ENCODE measurements at places on chromosomes 5 and 9. TPM values are rescaled to one million over a fixed set of nuclear protein-coding genes. Genes with fewer than 3 reads are reported as not detected.

- no peak for DNase-seq
These were observed 89.8 kb downstream of the NTRK2 start for GRCh38 chr9:84759300-84759750.

SLC6A18 gene
- not detected for total RNA-seq

GRCh38 chr9:132732326-132733259 lies 62.3 kb downstream of the GTF3C4 start:
- no peak for DNase-seq

DNA sequence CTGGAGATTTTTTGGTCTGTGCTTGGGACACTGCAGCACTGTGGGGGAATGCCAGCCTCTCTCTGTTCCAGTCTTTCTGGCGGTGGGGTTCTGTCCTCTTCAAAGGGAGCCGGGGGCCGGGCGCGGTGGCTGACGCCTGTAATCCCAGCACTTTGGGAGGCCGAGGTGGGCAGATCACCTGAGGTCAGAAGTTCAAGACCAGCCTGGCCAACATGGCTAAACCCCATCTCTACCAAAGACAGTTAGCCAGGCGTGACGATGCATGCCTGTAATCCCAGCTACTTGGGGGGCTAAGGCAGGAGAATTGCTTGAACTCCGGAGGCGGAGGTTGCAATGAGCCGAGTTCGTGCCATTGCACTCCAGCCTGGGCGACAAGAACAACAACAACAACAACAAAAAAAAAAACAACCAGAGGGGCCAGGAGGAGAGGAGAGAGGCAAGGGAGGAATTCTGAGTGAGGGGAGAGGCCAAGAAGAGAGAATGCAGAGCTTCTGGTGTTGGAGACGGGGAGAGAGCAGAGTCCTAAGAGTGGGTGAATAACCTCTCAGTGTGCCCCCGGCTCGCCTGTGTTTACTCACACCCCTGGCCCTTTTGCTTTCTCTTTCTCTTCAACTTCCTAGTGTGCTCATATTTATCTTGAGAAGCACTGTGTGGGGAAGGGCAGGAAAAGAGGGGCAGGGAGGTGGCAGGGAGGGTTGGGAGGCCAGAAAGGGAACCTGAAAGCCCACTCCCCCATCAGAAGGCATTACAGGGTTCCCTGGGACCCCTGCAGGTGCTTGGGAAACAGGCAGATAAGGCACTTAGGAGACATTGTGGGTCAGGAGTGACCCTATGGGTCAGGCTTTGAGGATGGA lies 3.2 kb upstream of the SET start:
- DNase-seq: peak; percentile 50

GRCh38 chr9:36903541-36904435 lies 130.3 kb downstream of the PAX5 start:
- no peak for DNase-seq

MLANA gene
- not detected for total RNA-seq

FAM114A2 gene
- total RNA-seq: 37.9 TPM

DNA sequence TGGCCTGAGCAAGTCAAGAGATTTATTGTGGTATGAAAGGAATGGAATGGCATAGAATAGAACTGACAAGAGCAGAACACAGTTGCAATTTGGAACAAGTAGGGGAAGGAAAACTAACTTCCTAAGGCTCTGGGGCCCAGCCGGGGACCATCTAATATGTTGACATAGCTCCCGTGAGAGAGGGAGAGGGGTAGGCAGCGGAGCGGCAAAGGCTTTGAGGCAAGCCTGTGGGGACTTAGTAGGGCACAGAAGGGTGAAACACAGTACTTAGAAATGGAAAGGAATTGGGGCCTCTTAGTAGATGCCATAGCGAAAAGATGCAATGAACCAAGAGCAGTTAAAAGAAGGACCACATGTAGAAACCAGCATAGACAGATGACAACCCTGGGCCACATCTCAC lies 11.8 kb upstream of the GNA14 start:
- no peak for DNase-seq

DNA sequence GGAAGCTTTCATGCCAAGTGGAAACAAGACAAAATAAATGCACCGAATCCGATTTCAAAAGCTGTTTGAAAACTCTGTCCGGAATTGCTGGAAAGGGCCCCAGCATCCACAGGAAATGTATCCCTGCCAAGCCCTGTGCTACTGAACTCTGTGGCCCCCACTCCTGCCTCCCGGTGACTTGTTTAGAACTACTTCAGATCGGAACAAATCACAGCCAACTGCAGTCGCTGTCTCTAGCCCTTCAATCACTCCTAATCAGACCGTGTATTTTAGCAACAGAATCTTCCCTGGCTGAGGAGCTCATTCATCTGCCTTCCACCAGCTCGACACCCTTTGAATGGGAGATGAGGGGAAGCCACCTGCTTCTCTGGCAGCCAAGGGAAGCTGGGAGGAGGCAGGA lies 94.1 kb downstream of the KCNIP1 start:
- DNase-seq: no peak

- peak; percentile 80 for DNase-seq
These were observed 789 bp downstream of the SEMA6A start for GRCh38 chr5:116573702-116574366.

CBY3 gene
- not detected for total RNA-seq

DNA sequence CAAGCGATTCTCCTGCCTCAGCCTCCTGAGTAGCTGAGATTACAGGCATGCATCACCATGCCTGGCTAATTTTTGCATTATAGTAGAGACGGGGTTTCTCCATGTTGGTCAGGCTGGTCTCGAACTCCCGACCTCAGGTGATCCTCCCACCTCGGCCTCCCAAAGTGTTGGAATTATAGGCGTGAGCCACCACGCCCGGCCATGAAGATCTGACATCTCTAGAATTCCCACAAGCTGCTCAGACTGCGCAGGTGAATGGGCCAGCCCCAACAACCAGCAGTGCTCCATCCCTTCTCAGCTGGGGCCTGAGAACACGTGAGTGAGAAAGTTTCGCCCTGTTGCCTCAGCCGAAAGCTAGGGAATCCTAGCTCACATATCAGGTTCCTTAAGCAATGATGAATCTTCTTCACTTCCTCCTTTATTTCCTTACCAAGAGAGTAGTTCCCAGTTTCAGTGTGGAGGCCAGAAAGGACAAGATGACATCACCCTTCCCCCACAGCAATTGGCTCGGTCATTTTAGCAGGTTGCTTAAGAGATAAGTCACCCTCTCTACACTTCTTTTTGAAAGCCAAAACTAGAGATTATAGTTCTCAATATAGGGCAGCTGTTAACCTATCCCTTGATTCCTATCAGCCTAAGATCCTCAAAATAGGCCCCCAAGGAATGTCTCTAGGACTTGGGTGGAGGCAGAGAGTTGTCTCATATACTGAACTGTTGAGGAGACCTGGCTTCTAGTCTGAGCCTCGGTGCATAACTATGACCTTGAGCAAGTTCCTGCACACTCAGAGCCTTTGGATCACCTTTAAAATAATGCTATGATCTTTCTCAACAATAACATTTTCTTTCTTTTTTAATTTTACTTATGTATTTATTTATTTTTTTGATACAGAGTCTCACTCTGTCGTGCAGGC lies 23.9 kb upstream of the PPP2CA start:
- DNase-seq: no peak

DNA sequence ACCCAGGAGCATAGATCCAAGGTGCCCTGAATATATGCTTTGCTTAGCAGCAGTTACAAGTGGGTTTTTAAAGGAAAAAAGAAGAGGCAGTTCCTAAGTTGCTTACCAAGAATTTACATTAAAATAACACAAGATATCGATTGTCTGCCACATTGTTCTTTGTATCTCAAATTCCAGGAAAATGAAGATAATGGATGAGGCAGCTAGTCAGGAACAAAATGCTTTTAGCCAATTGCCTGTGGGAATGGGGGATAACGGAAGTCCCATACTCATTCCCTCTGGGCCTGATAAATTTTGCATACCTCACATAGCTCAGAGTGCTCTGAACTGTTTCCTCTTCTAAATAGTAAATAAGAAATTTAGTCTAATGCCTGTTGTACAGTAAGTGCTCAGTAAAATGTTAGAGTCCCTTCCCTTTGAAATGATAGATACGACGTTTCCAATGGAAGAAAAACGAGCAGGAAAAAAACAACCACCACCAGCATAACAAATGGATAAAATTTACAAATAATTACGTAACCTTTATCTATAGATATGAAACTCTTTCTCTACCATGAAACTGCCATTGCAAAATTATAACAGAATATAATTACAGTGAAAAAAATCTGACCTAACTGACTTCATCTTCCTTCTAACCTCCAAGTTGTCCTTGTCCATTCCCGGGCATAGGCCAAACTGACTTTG lies 35.5 kb upstream of the TENT2 start:
- no peak for DNase-seq

DIPK1B gene
- total RNA-seq: 8.3 TPM

DNA sequence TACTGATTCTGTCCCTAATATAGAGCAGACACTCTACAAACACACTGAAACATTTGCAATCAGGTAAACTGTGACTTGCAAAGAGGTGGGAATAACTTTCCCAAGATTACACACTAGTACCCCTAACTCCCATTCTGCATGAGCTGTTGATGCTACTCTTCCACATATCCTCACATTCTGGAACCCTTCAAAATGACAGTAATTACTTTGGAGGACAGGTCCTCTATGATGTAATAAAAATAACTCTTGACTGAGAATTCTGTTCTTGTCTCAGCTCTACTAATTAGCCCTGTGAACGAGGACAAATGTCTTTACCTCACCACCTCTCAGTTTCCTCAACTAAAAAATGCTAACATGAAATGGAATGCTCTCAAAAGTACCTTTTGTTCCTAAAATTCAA lies 49.5 kb upstream of the JMY start:
- no peak for DNase-seq

PTPRD gene
- total RNA-seq: 21.4 TPM

GRCh38 chr5:159913048-159913447 lies 3.2 kb upstream of the ADRA1B start:
- DNase-seq: no peak

OTP gene
- total RNA-seq: not detected

DNA sequence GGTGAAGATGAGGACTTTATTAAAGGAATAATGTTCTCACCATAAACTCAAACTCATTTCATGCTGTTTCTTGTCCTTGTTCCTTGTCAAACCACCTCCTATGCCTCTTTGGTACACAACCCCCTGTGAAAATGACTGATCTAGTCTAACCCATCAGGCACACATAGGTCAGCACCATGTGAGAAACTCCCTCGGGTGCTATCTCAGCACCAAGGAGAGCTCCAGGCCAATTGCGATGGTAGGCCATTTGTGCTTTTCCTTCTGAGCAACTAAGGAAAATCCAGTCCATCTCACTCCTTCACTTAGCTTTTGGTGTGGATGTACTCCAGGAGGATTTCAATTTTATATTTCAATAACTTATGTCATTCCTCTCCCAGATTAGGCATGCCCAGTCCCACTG lies 199.8 kb downstream of the ZNF608 start:
- DNase-seq: no peak

DNA sequence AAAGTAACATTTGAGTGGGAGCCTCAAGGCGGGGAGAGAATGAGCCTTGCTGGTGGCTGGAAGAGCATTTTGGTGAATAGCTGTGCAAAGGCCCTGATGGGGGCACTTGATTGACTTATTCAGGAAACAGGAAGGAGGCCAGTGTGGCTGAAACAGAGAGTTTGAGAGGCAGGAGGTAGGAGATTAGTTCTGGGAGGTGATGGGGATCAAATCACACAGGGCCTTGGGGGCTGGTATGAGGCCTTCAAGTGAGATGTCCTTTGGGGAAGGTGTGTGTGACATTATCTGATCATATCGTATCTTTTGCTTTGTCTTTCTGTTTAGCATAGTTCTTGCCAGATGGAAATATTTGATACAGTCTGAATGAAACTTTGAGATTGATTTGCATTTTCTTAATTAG lies 172.3 kb downstream of the TENT4A start:
- no peak for DNase-seq

NINJ1 gene
- 39.5 TPM for total RNA-seq

MYOT gene
- total RNA-seq: 3.1 TPM

DRD1 gene
- 0.14 TPM for total RNA-seq

DNA sequence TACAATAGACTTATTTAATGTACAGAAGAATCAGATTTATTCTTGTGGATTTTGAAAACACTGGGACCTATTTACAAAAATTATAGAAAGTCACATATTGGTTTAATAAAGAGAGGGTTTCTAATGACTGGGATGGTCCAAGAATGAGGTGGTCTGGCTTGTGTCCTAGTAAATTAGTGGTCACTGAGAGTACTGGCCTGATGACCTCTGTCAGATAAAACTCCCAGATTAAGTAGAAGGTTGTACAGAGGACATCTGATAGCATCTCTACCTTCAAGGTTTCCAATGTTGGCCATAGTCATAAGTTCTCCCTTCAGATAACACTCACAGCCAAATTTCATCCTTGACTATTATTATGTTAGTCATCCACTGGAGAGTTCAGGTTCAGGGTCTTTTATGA lies 692.9 kb downstream of the MTRR start:
- DNase-seq: no peak

- DNase-seq: no peak
These were observed 23.4 kb downstream of the SFXN1 start for GRCh38 chr5:175501759-175502158.

CDC26 gene
- 24.5 TPM for total RNA-seq

DNA sequence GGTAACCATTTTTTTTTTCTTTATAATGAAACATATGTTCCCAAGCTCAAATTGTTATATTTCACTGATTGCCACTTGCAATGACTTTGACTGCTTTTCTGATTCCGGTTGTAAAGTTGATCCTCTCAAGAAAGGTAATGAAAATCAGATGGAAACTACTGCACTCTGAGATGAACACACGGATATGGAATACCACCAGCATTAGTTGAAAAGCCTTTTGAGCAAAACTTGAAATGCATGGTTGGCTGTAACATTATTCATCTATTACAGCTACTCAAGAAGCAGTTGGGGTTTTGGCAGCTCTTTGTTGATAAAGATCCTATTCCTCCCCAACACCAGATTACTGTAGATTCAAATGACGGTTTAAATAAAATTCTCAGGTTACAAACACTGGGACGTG lies 591.6 kb upstream of the DMAC1 start:
- DNase-seq: no peak

SLC2A6 gene
- 4.0 TPM for total RNA-seq

FBXO10 gene
- 6.1 TPM for total RNA-seq

All from posterior vena cava (tissue), 2 donors.